ENCODE measurements at places on chromosomes 1 and 21. TPM values are rescaled to one million over a fixed set of nuclear protein-coding genes. Genes with fewer than 3 reads are reported as not detected.

GRCh38 chr1:234478152-234478480 is 863 bp downstream of the TARBP1 start:
- DNase-seq: peak; percentile 69
- peaks cover 4% of the 10 kb centered on the region for H3K36me3 ChIP-seq
- no peak overlapping the region for H3K27ac ChIP-seq

DNA sequence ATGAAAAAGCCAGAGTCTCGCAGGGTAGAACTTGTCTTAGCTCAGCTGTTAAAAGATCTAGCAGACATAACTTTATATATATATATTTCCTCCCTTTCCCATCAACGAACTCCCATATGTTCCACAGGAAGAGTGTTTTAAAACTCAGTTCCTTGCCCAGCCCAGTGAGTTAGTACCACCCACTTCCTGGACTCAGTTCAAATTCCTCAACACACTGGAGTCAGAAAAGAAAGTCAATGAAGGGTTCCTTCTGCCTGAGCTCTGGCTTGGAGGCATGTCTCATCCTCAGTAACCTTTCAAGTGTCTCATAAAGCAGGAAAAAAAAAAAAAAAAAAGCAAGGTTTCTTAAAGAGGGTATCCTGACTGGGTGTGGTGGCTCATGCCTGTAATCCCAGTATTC is 15.6 kb downstream of the TPM3 start:
- H3K4me3 ChIP-seq: no peak overlapping the region
- H3K4me1 ChIP-seq: peaks cover 45% of the 10 kb centered on the region
- H3K36me3 ChIP-seq: peaks cover 18% of the 10 kb centered on the region
- H3K27me3 ChIP-seq: no peaks in the 10 kb centered on the region
- no peak for DNase-seq

DNA sequence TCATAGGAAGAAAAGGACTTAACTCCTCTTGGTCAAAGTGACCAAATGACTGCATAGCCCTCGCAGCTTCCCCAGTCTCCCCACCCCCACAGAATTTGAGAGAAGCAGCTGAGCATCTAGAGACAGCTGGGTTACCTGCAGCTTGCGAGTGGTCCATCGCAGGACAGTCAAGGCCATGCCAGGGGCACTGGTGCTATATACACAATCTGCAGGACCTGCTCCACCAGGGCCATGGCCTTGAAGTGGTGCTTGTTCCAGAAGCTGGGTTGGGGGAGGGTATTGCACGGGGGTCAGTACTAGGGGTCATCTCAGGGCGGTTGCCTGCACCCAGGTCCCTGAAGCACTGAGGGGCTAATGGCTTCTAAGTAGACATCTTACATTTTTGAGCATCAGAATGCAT is 10.4 kb downstream of the MRTO4 start:
- no peak overlapping the region for H3K27ac ChIP-seq
- no peaks in the 10 kb centered on the region for H3K27me3 ChIP-seq
- no peak for DNase-seq
- no peaks in the 10 kb centered on the region for H3K4me1 ChIP-seq
- H3K36me3 ChIP-seq: peaks cover 10% of the 10 kb centered on the region

GRCh38 chr1:53593758-53594380 is 134.7 kb downstream of the DMRTB1 start:
- no peaks in the 10 kb centered on the region for H3K36me3 ChIP-seq
- no peak overlapping the region for H3K4me3 ChIP-seq
- H3K27me3 ChIP-seq: peaks cover 6% of the 10 kb centered on the region
- no peak overlapping the region for H3K27ac ChIP-seq
- peak; percentile 60 for DNase-seq

GRCh38 chr1:218930472-218931241 is 243.0 kb upstream of the LYPLAL1 start:
- H3K4me3 ChIP-seq: no peak overlapping the region
- peaks cover 9% of the 10 kb centered on the region for H3K27me3 ChIP-seq
- H3K36me3 ChIP-seq: peaks cover 5% of the 10 kb centered on the region
- no peak overlapping the region for H3K27ac ChIP-seq
- H3K4me1 ChIP-seq: no peaks in the 10 kb centered on the region

EYA3 gene
- 29.3 TPM for total RNA-seq

CAMK1G gene
- total RNA-seq: 3.8 TPM

All from mesothelial cell of epicardium (in vitro differentiated cells).